ENCODE measurements at places on chromosomes 7 and 10.

GRCh38 chr10:63627881-63628296 lies 106.7 kb downstream of the REEP3 start:
- no peak for DNase-seq

GRCh38 chr10:77350711-77351119 lies 286.9 kb downstream of the KCNMA1 start:
- DNase-seq: peak; percentile 99

DNA sequence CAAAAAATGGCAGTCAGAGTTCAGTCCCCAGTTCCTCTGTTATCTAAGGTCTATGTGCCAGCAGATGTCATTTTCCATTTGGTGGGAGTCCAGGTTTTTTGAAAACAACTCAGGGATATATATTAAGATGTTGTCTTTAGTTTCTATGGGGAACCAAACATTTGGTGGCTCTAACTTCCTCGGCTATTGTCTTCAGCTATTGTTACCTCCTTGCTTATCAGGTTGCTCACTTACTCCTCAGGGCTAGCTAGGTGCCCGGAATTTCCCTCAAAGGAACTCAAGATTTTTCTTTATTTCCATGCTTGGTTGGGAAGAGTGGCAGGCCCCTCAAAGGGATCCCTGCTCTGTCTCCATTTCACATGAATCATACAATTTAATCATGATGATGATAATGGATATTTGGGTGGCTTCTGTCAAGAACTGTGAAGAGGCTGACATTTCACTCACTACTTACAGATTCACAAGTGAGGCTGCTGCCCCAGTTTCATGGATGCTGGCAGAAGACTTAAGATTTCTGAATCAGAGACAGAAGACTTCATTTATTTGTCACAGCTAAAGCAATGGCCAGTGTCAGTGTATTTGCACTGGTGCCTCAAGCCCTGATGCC lies 182.8 kb downstream of the PKD1L1 start:
- no peak for DNase-seq

DNA sequence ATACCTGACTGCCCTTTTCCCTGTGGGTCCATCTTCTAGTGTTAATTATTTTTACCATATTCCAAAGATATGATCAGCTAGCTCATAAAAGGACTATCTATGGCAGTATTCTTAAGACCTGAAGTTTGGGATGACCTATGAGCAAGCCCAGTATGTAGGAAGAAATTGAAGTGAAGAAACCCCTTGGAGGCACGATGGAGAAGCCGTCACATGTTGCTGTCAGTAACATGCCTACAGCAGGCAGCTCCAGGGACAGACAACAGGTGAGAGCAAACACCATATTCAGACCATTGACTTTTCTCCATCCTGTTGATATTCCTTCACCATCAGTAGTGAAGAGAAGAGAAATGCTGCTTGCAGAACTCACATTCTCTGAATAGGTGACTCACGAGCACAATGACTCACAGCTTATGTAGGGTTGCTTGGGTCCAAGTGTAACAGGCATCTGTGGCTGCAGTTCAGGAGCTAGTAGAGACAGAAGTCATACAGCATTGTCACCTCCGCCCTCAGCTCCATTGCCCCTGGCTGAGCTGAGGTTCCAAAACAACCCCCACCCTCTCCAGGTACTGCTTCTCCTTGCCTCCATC lies 8.4 kb upstream of the LYZL2 start:
- peak; percentile 96 for DNase-seq

DNA sequence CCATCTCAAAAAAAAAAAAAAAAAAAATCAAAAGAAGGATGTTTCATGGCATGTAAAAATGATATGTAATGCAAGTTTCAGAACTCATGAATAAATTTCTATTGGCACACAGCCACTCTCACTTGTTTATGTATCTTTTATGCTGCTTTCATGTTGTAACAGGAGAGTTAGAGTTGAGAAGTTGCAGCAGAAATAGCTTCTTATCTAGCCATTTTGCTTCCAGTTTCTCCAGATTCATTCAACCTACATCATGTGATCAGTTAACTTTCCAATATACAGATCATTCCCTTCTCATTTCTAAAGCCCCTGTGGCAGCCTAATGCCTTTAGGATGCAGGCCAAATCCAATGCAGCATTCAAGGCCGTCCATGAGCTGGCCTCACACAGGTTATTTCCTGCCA lies 30.4 kb downstream of the ZNF786 start:
- no peak for DNase-seq

GRCh38 chr7:23020742-23021401 lies 6.9 kb upstream of the HYCC1 start:
- DNase-seq: peak; percentile 89

DNA sequence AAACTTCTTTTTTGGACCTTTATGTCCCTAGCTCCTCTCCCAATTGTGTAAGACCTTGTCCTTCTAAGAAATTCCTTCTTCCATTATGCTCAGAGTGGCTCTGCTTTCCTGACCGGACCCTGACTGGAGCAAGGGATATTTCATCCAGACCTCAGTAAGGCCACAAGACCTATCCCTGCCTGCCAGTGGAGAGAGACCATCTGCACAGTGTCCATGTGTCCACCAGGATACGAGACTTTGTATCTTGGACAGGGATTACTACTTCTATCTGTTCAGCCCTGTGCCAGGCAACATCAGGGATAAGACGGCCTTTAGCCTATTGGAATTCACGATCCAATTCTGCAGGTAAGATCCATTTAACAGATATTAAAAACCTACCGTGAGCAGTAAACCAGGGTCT lies 7.2 kb upstream of the ATOH7 start:
- no peak for DNase-seq

DNA sequence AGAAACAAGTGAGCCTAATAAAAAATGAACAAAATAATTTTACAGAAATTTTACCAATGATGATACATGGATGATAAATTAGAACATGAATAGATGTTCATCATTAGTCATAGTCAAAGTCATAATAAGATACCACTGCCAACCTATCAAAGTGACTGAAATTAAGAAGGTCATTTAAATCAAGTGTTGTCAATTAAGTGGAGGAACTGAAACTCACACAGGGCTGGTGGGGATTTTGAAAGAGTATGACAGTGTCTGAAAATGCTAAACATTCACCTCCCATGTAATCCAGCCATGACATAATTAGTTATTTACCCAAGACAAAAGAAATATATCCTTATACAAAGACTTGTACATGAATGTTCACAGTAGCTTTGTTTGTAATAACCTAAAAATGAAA lies 57.1 kb upstream of the DYNC1I1 start:
- DNase-seq: no peak

DNA sequence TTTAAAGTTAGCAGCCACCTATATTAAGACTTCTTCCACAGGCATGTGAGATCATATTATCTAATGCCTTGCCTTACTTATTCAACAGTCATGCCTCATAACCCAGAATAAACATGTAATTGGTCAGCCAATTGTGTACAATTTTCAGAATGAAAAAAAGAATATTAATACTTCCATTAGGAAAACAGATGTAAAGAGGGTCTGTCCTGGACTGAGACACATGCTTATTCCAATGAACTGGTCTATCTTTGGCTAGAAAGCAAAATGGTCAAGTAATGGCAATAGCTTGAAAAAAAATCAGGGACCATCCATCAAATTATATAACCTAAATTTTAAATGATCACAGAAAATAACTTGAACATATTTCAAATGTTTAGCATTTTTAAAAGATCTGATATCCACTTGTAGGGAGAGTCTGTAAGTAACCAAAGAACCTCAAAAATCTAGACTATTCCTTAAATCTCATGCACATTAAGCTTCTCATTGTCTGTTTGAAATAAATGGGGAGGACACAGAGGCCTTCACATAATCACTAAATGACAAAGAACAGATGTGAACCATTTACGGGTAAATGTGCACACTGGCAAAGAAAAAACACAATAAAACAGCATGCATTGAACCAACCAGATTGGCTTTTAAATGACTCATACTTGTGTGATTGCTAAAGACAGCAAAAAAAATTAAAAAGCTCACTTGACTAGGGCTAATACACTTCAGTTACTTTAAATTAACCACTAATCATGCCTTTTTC lies 568.8 kb upstream of the PCDH15 start:
- peak; percentile 71 for DNase-seq

DNA sequence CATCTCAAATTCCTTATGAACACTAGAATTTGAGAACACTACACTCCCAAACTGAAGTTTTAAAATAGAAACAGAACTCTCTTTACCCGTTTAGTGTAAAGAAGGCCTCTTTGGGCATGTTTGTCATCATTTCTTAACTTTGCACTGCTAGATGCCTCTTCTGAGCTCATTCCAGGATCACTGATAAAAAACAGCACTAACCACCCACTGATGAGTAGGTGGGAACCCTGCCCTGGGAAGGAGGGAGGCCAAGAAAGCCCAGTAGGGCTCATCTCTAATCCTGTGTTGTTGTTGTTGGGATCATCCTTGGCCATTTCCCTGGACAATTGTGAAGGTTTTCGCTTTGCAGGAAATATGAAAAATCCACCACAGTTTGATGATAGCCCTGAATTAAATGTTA lies 68.2 kb downstream of the CUBN start:
- peak; percentile 76 for DNase-seq

- DNase-seq: no peak
Observed at GRCh38 chr7:123652406-123652805, 3.3 kb upstream of the LMOD2 start.

DNA sequence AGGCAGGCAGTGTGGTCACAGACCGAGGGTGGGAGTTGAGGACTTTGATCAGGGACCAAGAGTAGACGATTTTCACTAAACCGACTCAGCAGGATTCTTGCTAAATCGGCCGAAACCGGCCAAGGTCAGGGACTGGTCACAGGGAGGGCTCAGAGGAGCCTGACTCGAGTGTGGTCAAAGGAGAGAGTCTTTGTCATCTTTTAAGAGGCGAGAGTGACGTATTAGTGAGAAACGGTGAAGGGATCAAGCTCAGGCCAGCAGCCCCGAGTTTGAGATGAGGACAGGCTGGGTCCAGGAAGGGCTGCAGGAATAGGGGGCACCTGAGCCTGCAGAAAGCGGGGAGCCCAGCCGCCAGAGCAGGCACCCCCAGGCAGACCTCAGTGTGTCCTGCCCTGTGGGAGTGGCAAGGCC lies 41.6 kb upstream of the FAM20C start:
- peak; percentile 55 for DNase-seq

- no peak for DNase-seq
Observed at GRCh38 chr7:151732834-151733592, 143.9 kb downstream of the PRKAG2 start.

DNA sequence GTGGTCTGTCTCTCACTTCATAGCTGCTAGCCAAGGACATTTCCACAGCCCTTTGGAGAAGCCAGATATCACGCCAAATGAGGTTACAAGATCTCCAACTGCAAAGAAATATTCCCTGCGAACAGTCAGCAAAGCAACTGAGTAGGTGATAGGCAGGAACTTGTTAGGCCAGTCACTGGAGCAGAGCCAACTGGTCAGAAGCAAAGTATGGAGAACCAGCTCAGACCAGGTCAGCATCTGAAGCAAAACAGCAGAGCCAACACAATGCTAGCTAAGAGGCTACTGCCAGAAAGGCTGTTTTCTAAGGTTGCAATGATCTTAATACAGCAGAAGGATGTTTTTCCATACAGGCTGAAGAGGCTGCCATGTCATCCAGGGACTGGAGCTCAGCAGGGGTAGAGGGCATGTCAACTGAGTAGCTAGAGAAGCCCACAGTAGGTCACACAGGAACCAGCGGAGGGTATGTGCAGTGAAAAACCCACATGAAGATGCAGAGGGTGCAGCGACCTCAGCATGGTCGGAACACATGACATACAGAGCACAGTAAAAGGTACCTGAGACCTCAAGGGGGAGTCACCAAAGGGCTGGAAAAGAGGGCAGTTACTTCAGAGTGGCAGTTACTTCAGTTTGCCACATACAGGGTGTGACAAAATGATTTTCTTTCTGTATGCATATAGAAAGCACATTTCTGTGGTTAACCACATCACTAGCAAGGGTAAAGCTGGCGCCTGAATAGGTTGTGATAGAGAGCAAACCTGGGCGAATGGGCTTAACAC lies 8.9 kb downstream of the SEC31B start:
- no peak for DNase-seq

DNA sequence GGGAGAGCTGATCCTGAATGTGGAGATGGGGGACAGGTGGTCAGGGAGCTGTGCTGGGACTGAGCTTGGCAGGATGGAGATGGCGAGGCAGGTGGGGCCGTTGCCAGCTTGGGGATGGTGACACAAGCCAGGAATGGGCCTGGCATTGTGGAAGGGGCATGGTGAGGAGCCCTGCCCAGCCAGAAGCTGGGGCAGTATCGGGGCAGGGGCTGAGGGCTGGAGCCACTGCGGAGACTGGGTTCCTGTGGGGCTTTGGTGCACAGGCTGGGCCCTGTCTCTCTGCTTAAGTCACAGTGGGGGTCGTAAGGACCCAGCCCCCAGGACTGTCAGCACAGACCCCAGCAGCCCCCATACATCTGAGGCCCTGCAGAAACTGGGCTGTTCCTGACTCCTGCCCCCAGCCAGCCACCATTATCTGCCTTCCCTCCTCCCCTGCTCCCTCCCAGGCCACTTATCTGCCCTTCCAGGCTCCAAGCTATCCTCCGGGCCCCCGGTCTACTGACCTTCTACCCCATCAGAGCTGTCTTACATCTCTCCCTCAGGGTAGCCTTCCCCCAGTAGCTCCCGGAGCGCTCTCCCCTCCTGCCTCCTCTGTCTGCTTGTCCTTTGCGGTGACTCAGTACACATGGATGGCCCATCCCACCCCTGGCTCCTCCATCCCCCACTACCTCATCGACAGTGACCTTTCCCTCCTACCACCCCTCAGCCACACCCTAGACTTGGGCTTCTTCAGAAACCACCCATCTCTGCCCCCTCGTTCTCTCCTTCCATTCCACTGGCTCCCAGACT lies 44.2 kb downstream of the PPIF start:
- DNase-seq: peak; percentile 56

DNA sequence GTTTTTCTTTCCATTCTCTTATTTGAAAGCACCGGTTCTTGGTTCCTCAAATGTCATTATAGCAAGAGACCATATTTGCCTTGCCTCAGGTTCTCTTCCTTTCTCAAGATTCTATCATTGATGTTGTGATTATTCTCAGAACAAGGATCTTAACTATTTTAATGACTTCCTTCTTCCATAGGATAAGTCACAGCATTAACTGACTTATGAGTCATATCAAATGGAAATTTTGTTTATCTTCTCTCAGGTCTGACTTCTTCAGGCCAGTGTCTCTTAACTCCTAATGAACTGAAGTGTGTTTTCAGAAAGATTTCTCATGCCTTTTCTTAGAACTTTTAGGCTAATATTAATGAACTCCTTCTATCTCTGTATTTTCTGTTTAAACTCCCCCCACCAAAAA lies 794.6 kb upstream of the LRRN3 start:
- no peak for DNase-seq

DNA sequence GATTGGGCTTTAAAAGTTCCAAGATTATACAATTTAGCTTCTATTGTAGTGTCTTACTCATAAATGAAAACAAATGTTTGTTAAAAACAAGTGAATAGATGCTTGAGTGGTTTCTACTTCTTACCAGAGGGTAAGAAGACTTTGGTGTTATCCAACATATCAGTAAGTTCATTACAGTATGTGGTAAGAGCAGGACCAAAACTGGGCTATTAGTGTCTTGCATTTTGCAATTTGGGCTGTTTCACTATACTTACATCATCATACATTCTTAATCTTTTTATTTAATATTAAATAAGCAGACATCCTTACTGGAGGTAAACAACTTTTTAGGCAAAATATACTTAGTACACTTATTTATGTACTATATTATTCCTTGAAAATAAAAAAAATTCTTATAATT lies 248.4 kb upstream of the HGF start:
- peak; percentile 55 for DNase-seq

GRCh38 chr10:130179640-130180039 lies 43.4 kb downstream of the GLRX3 start:
- peak; percentile 85 for DNase-seq

- no peak for DNase-seq
Observed at GRCh38 chr10:74760086-74760979, 66.1 kb upstream of the KAT6B start.

GRCh38 chr7:25881317-25882037 lies 270.5 kb upstream of the NFE2L3 start:
- DNase-seq: no peak
